ENCODE measurements at places on chromosomes 11 and 22.
A peak's percentile ranks its signal among the peaks of the same experiment; 100 is the strongest.

- DNase-seq, result peak; percentile 45
Observed at GRCh38 chr22:43346521-43346929, 3.4 kb upstream of the SCUBE1 start.

DNA sequence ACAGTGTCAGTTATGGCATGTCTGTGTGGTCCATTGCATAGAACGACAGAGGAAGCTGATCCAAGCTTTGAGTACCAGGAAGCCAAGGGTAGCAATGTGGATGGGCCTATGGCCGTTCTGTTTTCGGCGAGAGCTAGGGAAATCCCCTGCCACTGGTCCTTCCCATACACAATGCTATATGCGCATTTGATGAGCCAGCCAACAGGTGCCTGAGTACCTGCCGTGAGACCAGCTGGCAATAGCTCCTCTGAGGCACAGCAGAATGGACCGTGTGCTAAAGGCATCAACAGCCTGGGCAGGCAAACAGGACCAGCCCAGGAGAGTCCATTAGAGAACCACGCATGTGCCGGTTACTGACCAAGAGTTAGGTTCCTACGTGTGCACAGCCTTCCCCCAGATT lies 753.0 kb downstream of the NTM start:
- no peak for DNase-seq

GRCh38 chr11:108069947-108070346 lies 51.4 kb upstream of the ACAT1 start:
- no peak for DNase-seq

- no peak for DNase-seq
Observed at GRCh38 chr11:123006860-123007542, 25.4 kb upstream of the BSX start.
